Uterine smooth muscle cell (primary cell): ENCODE measurements at places on chromosomes 1 and 21. TPM values are rescaled to one million over a fixed set of nuclear protein-coding genes. Genes with fewer than 3 reads are reported as not detected.

SSU72 gene
- total RNA-seq, result 62.5 and 67.6 TPM in 2 replicates

AMY2A gene
- not detected in 2 replicates for total RNA-seq

RGS2 gene
- 34.7 and 63.0 TPM in 2 replicates for total RNA-seq

DRAXIN gene
- total RNA-seq, result under 0.01 and 0.12 TPM in 2 replicates

LPAR3 gene
- 16.7 and 24.3 TPM in 2 replicates for total RNA-seq

FCGR1A gene
- total RNA-seq, result not detected in 2 replicates

TMPRSS15 gene
- total RNA-seq, result not detected in 2 replicates

EFNA1 gene
- total RNA-seq, result 0.22 and 0.75 TPM in 2 replicates

GBP7 gene
- 0.12 TPM in 1 of 2 replicates, not detected in the other for total RNA-seq

S100A8 gene
- total RNA-seq, result not detected in 2 replicates

SPAG17 gene
- total RNA-seq, result 0.22 TPM in 1 of 2 replicates, not detected in the other

TSTD1 gene
- total RNA-seq, result 3.4 and 9.1 TPM in 2 replicates

PTAFR gene
- 0.12 and 0.33 TPM in 2 replicates for total RNA-seq

CHRNB2 gene
- total RNA-seq, result under 0.01 TPM in 1 of 2 replicates, not detected in the other

ABCA4 gene
- total RNA-seq, result 0.12 and 0.22 TPM in 2 replicates

KIRREL1 gene
- 73.8 and 134 TPM in 2 replicates for total RNA-seq

SPRR1B gene
- total RNA-seq, result not detected in 2 replicates

FGR gene
- not detected in 2 replicates for total RNA-seq

MAP3K7CL gene
- 11.8 and 19.7 TPM in 2 replicates for total RNA-seq

PDZK1IP1 gene
- not detected in 2 replicates for total RNA-seq

ATPAF1 gene
- 44.3 and 54.0 TPM in 2 replicates for total RNA-seq

DMRTA2 gene
- total RNA-seq, result 0.11 TPM in 1 of 2 replicates, not detected in the other

BMP8B gene
- under 0.01 TPM in 2 replicates for total RNA-seq

CELA2A gene
- not detected in 2 replicates for total RNA-seq
